ENCODE measurements at places on chromosomes 1 and 21.

DNA sequence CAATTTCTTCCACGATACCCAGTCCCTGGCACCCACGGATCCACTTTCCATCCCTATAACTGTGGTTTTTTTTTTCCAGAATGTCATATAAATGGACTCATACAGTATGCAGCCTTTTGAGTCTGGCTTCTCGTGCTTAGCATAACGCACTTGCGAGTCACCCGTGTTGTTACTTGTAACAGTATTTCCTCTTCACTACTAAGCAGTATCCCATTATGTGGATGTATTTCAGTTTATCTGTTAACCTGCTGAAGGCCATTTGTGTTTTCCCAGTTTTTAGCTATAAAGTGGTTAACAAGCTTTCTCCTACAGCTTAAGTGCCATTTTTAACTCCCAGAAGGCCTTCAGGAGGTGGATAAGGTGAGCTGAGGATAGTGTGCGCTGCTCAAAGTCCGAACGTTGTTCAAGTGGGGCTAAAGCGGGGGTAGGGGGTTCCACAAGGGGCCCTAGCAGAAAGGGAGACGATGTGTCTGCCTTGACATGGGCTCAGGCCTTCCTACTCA lies 829 bp downstream of the ADAR start:
- DNase-seq = peak; percentile 74

GRCh38 chr1:67120855-67121619 lies 13.7 kb downstream of the C1orf141 start:
- DNase-seq = no peak

- no peak for DNase-seq
Measured at GRCh38 chr1:63865561-63865960, 91.7 kb downstream of the ROR1 start.

GRCh38 chr1:213067352-213067751 lies 16.3 kb downstream of the RPS6KC1 start:
- peak; percentile 3 for DNase-seq

DNA sequence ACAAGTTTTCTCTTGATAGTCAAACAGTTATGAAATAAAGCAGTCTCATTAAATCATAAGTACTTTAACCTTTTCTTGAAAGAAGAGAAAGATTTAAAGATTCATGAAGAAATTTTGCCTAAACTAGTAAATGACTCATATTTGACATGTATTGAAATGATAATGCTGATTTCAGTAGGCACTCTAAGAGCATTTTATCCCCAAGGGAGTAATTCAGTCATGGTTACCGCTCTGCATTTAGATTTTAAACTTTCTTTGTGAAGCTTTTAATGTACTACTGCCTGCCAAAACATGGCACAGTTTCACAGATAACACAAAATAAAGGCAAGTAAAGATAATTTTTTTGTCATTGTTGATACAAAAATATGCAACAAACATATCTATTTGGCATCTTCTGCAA lies 6.8 kb downstream of the USH2A start:
- DNase-seq = no peak

- DNase-seq = no peak
Measured at GRCh38 chr21:45082736-45083135, 8.4 kb downstream of the ADARB1 start.
